Stimulated activated CD4-positive, alpha-beta T cell treated with anti-CD3 and anti-CD28 coated beads, Interleukin-2, amount 100 ng/mL, for 48 hours (primary cell): ENCODE measurements at places on chromosomes 2 and 18.

- no peak for DNase-seq
These were observed 19.1 kb upstream of the STPG4 start for GRCh38 chr2:47173986-47174732.

- DNase-seq: no peak
These were observed 28.1 kb downstream of the CEP192 start for GRCh38 chr18:13019301-13019700.

DNA sequence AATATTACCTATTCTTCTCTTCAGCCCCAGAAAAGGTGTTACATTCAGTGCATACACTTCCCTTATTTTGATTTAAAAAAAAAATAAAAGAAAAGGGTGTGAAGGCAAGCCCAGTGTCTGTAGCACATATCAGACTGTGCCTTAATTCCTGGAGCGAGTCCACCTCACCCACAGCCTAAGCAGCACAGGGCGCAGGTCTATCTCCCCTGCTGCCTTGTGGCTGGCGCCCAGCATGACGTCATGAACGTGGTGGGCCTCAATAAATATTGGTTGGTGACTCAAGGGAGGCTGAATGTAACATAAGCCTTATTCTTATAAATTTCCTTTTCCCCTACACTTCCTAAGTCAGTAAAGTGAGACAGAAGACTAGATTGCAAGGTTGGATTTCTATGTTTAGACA lies 26.4 kb downstream of the ST3GAL5 start:
- DNase-seq: no peak

DNA sequence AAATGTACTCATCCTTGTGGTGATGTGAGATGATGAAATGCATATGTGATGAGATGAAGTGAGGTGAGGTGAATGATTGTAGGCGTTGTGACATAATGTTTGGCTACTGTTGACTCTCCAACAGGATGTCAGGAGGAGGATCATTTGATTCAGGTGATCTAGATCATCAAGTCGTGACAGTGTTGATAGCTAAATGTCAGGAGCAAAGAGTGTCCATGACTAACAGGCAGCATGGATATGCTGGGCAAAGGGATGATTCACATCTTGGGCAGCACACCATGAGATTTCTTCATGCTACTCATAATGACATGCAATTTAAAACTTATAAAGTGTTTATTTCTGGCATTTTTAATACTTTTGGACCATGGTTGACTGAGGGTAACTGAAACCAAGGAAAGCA lies 40.2 kb upstream of the UBXN4 start:
- DNase-seq: no peak

- DNase-seq: no peak
These were observed 46.8 kb upstream of the ITPRID2 start for GRCh38 chr2:181844551-181845290.

GRCh38 chr2:182586426-182586825 lies 129.6 kb upstream of the DNAJC10 start:
- DNase-seq: no peak

GRCh38 chr2:232587512-232587911 lies 37.0 kb downstream of the EIF4E2 start:
- DNase-seq: no peak

GRCh38 chr18:2448565-2449151 lies 122.6 kb downstream of the METTL4 start:
- no peak for DNase-seq

DNA sequence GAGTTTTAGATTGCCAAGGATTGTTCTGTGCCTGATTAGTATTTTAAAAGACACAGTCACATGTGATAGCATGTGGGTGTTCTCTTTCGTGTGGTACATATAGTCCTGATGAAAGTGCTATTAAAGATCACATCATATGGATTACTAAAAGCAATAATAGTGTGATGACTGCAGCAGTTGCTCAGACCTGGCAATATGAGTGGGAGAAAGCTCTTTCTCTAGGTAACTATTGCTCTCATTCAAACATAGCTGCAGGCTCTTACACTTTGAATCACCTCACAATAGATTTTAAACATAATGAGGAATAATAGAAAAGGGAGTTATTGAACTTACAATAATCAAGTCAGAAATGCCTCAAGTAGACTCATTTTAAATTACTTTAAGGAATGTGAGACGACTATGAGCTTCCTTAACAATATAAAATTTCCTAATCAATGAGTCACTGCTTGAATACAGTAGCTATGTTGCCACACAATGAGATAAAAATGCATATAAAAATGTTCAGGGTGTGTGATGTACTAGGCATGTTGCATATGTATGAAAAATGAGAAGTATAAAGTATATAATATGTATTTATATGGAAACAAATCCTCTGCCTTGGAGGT lies 452.1 kb downstream of the TMX3 start:
- DNase-seq: no peak

DNA sequence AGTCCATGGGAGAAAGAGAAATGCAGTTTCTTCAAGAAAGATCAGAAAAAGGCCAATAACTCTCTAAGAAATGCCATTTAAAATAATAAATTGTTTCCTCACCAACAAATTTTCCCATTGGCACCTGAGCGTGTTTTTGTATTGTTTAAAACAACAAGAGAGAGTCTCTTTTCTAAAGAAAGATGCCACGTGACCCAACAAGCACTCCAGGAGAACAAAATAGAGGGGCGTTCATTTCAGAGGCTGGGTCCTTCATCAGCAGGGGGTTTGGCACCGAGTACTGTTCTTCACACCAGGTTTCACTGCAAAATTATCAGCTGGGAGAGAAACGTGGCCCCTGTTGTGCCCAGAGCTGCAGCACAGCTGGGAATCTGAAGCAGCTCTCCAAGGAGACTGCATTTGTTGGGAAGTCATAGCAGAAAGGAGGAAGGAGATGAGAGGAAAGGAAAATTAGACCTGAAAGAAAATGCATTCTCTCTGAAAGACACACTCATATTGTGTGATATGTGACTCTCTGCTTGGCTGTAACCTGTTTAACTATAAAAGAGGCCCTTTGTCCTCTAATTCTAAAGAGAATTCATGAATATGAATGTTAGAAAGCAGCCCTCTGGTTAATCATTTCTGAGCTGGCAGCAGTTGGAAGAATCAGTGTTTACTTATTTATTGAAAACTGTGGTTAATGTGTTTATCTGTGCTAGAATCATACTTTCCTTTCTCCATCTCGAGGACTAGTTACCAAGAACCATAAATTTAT lies 205.3 kb upstream of the CDH20 start:
- no peak for DNase-seq

- peak; percentile 6 for DNase-seq
These were observed 5.4 kb downstream of the MARS2 start for GRCh38 chr2:197710424-197711042.

DNA sequence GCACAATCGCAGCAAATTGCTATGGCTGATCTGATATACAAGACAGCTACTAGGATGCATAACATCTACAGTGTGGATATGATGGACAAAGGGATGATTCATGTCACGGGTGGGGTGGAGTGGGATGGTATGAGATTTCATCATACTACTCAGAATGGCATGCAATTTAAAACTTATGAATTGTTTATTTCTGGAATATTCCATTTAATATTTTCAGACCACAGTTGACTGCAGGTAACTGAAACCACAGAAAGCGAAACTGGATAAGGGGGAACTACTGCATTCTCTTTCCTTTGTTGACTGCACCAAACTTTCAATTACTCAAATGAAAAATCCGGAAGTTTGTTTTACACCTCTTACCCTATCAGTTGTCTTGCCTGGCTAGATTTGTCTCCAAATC lies 94.4 kb upstream of the NEUROD1 start:
- DNase-seq: no peak

GRCh38 chr2:9124231-9124741 lies 82.3 kb upstream of the ASAP2 start:
- no peak for DNase-seq

GRCh38 chr2:190094316-190094871 lies 31.9 kb upstream of the MSTN start:
- DNase-seq: no peak

- DNase-seq: no peak
These were observed 188.4 kb downstream of the CCDC85A start for GRCh38 chr2:56372071-56372656.
